Psoas muscle (tissue), 8 donors: ENCODE measurements at places on chromosomes 2 and 18.

DNA sequence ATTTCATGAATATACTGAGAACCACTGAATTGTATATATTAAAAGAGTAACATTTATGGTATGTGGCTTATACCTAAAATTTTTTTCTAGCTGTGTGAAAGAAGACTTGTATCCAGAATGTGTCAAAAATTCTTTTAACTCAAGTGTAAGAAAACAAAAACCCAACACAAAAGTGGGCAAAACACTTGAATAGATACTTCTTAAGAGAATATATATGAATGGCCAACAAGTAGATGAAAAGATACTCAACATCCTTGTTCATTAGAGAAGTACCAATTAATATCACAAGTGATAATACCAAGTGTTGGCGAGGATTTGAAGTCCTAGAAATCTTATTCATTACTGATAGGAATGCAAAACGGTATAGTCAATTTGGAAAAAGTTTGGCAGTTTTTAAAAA, 107.2 kb upstream of the MYO3B start:
- no peak for DNase-seq

DNA sequence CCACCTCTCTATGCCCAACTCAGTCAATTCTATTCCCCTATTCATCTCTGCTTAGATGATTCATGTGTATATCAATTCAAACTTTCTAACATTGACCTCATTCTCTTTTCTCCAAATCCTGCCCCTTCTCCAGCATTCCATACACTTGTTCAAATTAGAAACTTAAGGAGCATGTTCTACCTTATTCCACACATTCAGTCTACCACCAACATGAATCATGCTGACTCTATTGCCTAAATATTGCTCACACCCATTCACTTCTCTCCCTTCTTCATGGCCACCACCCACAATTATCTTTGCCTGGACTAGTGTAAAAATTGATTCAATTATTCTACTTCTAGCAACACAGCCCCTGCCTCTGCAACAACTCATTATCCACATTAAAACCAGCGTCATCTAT, 147.5 kb downstream of the VWC2L start:
- no peak for DNase-seq

- peak; percentile 67 for DNase-seq
Measured at GRCh38 chr18:75204732-75205513, 4.0 kb downstream of the PTGR3 start.

DNA sequence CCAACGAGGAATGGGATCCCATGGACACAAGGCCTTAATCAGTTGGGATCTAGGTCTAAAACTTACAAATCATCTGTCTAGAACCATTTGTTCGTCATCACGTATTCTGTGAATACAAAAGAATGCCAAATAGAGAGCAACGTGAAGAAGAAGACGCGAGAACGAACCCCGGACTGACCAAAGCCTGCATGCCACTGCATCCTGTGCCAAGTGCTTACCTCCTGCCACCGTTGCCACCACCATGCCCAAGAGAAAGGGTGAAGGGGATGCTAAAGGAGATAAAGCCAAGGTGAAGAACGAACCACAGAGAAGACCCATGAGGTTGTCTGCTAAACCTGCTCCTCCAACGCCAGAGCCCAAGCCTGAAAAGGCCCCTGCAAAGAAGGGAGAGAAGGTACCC, 30.2 kb downstream of the ITSN2 start:
- no peak for DNase-seq

- peak; percentile 65 for DNase-seq
Measured at GRCh38 chr2:176002688-176003210, 682 bp upstream of the LNPK start.

DNA sequence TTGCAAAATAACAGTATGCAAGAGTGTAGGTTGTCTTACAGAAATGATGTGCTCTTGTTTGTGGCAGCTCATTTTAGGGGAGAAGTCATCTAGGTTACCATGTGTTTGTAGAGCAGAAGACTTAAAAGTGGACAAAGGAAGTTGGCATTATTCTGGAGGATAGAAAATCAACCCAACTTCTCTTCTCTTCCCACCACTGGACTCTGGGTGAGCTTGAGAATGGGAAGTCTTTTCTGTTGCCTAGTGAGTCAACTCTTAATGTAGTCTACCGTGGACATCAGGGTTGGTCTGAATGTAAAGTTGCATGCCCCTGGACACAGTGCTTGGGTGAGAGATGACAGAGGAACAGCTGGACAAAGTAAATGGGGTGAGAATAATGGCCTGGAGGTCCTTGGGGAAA, 98.3 kb downstream of the FMNL2 start:
- DNase-seq = no peak

GRCh38 chr2:232273903-232274643, 104.5 kb upstream of the ALPP start:
- DNase-seq = no peak

GRCh38 chr2:119086327-119086726, 72.2 kb downstream of the C1QL2 start:
- no peak for DNase-seq

- DNase-seq = no peak
Measured at GRCh38 chr18:8427339-8427738, 181.9 kb upstream of the RAB12 start.

GRCh38 chr2:231955758-231956472, 5.6 kb upstream of the DIS3L2 start:
- no peak for DNase-seq

- no peak for DNase-seq
Measured at GRCh38 chr2:128765811-128766210, 447.1 kb upstream of the HS6ST1 start.

- no peak for DNase-seq
Measured at GRCh38 chr2:74617122-74617521, 31.0 kb downstream of the M1AP start.

DNA sequence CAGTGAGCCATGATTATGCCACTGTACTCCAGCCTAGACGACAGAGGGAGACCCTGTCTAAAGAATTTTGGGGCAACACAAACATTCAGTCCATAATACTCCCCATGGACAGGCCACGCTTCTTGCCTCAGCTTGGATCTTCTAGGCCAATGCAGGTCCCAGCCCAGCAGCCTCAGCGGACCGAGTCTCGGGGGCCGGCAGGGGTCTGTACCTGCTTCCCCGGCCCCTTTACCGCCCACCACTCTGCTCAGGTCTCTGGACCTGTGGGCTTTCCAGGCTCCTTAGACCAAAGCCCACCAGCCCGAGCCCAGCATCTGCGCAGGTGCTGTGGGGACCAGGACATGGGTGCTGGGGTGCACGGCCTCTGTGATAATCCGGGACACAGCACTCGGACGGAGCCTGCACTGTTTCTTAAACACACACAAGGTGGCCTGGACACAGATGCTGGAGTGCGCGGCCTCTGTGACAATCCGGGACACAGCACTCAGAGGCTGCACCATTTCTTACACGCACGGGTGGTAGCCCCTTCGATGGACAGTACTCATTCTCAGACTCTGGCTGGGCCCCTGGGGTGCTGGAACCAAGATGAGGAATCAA, 62.1 kb upstream of the GPC1 start:
- DNase-seq = no peak

GRCh38 chr18:77031662-77032061, 100.9 kb downstream of the MBP start:
- DNase-seq = no peak

DNA sequence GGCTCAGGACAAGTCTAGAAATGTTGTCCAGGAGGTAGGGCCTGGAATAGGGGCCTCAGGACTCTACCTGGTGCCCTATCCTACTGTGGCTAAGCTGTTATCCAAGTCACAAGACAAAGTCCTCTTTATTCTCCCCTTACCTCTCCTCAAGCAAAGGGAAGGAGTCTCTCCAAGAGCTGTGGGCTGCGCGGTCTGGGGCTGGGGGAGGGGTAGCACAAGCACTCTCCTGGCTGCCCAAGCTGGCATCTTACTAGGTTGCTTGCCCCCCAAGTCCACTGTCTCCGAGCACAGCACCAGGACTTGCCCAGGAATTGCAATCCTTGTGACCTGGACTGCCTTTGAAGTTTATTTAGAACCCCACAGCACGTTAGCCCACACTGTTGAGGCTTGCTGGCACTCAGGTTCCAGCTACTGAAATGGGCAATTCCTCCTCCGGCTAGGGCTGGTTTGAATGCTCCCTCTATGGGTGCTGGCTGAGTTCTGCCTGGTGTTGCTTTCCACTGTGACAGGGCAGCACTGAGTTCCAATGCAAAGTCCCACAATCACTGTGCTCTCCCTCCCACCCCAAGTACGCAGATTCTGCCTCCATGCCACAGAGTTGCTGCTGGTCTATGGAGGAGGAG, 18.5 kb downstream of the DHRS9 start:
- DNase-seq = no peak

- no peak for DNase-seq
Measured at GRCh38 chr2:15363142-15363541, 198.0 kb downstream of the NBAS start.

- DNase-seq = no peak
Measured at GRCh38 chr18:58284699-58285448, 240.8 kb downstream of the NEDD4L start.

DNA sequence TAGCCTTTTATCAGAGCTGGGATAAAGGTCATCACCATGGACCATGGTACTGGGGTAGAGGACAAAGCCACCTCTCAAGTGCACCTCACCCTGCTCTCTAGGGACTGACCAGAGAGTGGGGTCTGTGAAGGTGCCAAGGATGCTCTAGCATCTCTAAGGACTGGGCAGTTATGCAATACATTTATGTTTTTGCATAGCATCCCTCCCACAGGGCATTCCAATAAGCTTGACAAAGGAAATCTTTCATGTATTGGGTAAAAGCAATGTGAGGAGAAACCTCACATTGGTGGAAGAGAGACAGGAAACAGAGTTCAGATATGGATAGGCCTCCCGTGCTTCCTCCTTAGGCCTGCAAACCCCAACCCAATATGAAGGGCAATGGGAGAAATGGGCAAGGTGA, 31.6 kb downstream of the STK39 start:
- no peak for DNase-seq

DNA sequence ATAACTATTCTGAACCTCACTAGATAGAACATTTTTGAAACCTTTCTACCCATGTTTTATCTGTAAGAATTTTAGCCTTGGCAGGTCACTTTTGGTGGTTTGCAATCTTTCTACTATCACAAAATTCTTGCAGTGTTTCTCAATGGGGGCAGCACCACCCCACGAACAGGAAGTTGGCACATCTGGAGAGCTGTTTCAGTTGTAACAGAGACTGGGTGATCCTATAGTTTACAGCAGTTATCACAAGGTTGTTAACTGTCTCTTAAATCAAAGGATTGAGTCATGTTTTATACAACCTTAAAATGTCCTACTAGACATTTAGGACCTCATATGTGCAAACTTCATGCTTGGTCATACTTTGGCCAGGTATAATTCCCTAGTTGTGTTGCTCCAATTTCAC, 829.2 kb downstream of the ERBB4 start:
- DNase-seq = no peak
